BJ (cell line): ENCODE measurements at places on chromosomes 7 and 10. TPM values are rescaled to one million over a fixed set of nuclear protein-coding genes. Genes with fewer than 3 reads are reported as not detected.

GRCh38 chr7:91299952-91300775 is 35.9 kb downstream of the FZD1 start:
- no peak for DNase-seq

GRCh38 chr10:90373911-90374310 is 483.9 kb downstream of the HTR7 start:
- no peak for DNase-seq

GRCh38 chr7:49763791-49764190 is 9.6 kb upstream of the VWC2 start:
- DNase-seq = no peak

DNA sequence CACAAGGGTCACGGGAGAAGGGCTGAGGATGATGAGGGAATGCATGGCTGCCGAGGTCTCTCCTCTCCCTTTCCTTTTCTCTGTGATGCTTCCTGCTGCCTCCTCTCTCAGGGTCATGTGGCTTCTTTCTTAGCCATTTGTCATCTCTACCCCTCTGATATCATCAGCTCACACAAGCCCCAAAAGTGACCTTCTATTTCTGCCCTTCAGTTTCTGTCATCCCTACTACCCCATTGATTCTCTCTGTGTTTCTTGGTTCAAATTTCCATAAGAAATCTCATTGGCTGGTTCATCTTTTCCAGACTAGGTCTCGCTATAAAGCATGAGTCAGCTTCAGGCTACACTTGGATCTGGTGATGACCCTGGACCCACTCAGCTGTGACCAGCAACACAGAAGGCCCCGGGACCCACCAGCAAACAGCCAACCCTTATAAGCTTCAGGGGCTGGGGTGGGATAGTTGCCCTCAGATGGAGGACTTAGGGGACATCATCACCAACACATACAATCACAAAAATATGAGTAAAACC is 284.3 kb downstream of the SKAP2 start:
- DNase-seq = no peak

DNA sequence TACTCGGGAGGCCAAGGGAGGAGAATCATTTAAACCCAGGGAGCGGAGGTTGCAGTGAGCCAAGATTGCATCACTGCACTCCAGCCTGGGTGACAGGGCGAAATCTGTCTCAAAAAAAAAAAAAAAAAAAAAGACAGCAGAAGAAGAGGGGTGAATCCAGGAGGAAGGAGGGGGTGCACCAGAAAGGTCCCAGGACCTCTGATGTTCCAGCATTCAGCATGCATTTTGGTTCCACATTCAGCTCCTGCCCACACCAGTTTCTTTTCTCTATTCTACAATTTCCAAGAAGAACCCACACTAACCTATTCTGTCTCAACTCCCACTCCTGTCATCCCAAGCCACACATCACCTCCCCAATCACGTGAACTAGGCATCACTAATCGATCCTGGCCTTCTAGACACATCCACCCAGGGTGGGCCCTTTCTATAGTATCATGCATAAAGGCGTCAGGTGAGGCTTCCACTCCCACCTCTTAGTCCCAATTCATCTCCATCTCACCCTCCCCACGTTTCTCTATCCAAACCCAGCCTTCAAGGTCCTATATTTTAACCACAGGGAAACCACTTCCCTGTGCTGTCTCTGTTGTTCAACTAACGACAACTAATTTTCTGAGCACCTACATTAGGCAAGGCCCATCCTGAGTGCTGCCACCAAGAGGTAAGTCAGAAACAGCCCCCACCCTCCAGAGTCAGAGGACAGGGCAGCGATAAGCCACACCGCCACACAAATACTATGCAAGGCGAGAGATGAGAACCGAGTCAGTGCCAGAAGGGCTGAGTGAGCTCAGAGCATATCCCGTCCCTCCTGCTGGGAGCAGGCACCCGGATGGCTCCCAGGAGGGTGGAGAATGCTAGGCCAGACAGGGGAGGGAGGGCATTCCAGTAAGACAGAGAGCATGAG is 2.2 kb downstream of the ANXA11 start:
- peak; percentile 76 for DNase-seq

GRCh38 chr7:126398851-126399529 is 853.8 kb downstream of the GRM8 start:
- no peak for DNase-seq

DNA sequence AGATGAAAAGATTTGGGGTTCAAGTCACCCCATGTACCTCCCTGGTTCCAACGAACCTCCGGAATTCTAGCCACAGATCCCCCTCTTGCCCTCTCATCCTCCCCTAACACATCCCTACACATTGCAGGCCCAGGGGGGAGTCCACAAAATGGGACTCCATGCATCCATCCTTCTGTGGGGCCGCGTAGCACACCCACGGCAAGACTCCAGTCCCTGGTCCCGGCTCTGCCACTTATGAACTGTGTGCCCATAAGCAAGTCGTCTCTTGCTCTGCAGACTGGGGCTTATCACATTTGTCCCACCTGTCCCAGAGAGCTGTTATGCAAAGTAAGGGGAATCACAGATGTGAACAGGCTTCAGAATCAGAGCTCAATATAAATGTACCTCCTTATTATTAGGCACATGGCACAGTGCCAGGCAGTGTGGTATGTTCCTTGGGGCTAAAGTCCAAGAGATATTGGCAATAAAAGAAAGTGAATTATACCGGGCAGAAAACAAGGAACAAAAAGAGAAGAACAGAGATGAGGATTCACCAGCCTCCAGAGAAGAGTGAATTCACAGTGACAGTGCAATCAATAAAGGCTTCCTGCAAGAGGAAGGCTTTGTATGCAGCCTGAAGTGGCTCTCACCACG is 73.9 kb downstream of the KCNMA1 start:
- DNase-seq = no peak

DNA sequence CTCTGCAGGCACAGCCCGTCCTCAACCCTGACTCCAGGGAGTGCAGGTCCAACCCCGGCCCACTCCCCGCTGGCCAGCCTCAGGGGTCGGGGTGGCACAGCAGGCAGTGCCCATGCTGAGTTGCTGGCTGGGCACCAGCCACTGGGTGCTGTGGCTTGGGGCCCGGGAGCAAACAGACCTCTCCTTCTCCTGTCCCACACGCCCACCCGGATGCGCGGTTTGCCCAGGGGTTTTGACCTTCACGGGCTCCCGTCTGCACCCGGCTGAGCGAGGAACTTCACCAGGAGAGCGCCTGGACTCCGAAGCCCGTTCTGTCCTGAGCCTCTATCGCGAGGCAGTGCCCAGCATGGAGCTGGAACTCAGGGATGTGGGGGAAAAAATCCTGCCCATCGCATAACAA is 2.6 kb upstream of the GRIFIN start:
- DNase-seq = no peak

DNA sequence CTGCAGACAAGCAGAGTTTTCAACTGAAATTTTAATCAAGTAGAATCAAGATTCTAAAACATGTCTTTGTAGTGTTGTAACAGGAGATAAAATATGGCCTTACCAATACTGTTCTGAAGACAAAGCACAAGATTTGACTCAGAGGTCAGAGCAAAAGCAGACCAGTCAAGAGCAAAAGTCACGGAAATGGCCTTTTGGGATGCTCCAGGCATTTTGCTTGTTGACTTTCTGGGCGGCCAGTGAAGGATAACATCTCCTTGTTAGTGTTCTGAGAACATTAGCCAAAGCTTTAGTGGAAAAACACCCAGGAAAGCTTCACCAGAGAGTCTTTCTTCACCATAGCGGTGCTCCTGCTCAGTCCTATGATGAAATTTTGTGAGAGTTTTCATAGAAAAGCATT is 590.6 kb downstream of the ARL4A start:
- DNase-seq = no peak

- DNase-seq = no peak
Measured at GRCh38 chr10:132487241-132488135, 50.1 kb upstream of the INPP5A start.

GRCh38 chr7:55121249-55121648 is 102.4 kb downstream of the EGFR start:
- no peak for DNase-seq

GRCh38 chr7:47293884-47294555 is 287.9 kb downstream of the TNS3 start:
- DNase-seq = peak; percentile 30

DNA sequence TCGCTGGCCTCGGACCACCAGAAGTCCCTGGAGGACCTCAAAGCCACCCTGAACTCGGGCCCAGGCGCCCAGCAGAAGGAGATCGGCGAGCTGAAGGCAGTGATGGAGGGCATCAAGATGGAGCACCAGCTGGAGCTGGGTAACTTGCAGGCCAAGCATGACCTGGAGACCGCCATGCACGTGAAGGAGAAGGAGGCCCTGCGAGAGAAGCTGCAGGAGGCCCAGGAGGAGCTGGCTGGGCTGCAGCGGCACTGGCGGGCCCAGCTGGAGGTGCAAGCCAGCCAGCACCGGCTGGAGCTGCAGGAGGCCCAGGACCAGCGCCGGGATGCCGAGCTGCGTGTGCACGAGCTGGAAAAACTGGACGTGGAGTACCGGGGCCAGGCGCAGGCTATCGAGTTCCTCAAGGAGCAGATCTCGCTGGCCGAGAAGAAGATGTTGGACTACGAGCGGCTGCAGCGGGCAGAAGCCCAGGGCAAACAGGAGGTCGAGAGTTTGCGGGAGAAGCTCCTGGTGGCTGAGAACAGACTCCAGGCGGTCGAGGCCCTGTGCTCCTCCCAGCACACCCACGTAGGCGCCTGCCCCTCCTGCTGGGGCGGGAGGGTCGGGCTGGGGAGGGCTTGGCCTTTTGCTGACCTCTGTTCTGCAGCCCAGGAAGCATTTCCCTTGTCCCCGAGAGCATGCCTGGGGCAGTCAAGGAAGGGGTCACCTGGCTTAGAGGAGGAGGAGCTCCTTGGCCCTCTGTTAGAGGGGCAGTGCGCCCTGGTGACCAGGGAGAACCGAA is 77.3 kb upstream of the GTF2IRD1 start:
- no peak for DNase-seq

DNA sequence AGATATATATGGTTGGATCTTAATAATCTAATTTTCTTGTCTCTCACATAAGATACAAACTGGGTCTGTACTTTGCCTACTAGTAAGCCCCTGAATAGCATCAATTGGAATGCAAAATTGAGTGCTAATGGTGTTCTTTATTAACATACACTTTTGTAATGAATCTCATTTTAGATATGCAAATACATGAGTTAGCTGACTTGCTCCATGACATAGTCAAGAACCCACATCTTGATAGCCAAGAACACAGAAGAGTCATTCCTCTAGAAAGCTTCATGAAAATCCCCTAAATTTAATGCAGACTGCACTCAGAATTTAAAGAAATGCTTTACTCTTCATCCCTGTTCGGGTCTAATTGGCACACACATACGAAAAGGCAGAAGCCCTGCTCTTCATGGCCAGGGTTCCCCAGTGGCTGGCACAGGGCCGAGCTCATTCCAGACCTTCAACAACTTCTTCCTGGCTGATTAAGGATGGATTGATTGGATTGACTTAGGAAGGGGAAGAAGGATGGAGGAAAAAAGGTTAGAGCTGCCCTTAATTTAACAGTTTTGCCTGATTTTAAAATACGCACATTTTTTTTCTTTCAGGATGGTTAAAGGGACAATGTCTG is 431.1 kb upstream of the KLF6 start:
- DNase-seq = no peak

DNA sequence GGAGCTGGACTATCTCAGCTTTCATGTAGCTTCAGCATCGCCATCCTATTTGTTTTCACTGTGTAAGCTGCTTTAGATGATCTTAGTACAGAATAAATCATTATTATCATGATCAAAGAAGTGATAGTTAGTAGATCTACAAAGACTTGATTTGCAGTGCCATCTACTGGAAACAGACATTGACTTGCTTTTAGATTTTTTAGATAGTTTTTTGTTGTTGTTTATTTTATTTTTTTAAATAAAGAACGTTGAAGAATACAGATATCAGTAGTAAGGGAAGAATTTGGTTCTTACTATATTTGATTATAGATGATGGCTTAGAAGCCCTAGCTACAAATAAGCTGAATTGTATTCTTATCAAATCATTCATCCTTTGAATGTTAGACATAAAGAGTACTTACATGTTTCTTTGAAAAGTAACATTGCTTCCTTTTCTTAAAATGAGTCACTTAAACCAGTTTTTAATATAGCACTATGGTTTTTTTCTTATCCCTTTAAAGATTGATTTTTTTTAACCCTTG is 6.3 kb upstream of the SFMBT2 start:
- no peak for DNase-seq

DNA sequence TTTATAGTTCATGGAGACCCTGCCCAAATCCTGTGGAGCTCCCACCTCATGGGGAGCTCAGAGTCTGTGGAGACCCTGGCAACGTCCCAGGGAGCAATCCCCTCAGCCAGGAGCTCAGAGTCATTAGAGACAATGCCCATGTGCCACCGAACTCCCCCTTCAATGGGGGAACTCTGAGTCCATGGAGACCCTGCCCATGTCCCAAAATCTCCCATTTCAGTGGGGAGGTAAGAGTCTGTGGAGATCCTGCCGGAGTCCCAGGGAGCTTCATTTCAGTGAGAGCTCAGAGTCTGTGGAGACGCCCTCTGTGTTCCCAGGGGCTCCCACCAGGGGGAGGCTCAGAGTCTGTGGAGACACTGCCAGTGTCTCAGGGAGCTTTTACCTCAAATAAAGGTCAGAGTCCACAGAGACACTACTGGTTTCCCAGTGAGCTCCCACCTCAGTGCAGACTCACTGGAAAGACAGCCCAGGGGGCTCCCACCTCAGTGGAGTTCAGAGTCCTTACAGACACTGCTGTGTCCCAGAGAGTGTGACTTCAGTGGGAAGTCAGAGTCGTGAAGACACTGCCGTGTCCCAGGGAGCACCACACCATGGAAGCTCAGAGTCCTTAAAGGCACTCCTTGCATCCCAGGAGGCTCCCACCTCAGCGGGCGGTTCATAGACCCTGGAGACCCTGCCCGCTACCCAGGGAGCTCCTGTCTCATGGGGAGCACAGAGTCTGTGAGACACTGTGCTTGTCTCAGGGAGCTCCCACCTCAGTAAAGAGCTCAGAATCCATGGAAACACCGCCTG is 5.0 kb downstream of the MYO1G start:
- no peak for DNase-seq

Gene SPDYE2
- polyA plus RNA-seq = not detected in 2 replicates

Gene GTF2IRD1
- polyA plus RNA-seq = 23.8 and 29.0 TPM in 2 replicates

Gene PFKFB3
- polyA plus RNA-seq = 15.6 and 30.7 TPM in 2 replicates

Gene AASS
- polyA plus RNA-seq = 7.1 and 12.1 TPM in 2 replicates

Gene DGKB
- polyA plus RNA-seq = 0.05 and 0.09 TPM in 2 replicates

Gene MRPS33
- 30.6 and 67.1 TPM in 2 replicates for polyA plus RNA-seq

Gene STEAP2
- polyA plus RNA-seq = 2.1 and 5.1 TPM in 2 replicates

Gene AEBP1
- 45.7 and 117 TPM in 2 replicates for polyA plus RNA-seq

Gene HOGA1
- 0.17 and 0.23 TPM in 2 replicates for polyA plus RNA-seq

Gene PRLHR
- not detected in 2 replicates for polyA plus RNA-seq

Gene ZYX
- polyA plus RNA-seq = 44.8 and 69.9 TPM in 2 replicates

Gene RET
- polyA plus RNA-seq = 0.28 and 0.29 TPM in 2 replicates

Gene NXPH1
- polyA plus RNA-seq = not detected in 2 replicates
